Posterior cingulate gyrus (tissue), 11 donors: ENCODE measurements at places on chromosomes 1 and 21.

GRCh38 chr1:201172999-201173610 lies 17.5 kb upstream of the IGFN1 start:
- DNase-seq: no peak

DNA sequence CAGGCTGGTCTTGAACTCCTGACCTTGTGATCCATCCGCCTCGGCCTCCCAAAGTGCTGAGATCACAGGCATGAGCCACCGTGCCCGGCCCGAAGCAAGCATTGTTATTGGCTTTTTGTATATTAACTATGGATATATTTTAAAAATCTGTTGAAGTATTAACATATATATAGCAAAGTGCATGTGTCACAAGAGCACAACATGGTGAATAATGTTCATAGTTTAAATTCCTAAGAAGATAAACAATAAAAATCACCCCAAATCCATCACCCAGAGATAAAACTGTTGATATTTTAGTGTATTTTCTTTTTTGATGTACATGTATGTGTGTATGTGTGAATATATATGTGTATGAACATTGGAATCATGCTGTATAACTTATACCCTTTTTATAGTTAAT lies 9.1 kb upstream of the FOXE3 start:
- no peak for DNase-seq

DNA sequence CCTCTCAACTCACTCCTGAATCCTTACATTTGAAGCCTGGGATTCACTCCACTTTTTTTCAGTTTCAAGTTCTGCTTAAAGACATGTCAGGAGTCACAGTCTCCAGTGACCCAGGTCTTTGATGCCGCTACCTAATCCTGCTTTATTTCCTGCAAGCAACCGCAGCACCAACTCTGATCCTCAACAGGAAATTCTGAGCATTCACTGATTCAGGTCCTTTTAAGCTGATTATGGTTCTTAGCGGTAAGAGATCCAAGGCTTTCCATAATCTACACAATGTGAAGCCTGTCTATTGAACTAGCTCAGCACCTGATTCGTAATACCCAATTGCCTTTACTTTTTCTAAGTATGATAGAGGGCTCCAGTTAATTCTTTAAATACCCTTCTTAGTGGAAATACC lies 43.7 kb upstream of the PIGC start:
- no peak for DNase-seq

DNA sequence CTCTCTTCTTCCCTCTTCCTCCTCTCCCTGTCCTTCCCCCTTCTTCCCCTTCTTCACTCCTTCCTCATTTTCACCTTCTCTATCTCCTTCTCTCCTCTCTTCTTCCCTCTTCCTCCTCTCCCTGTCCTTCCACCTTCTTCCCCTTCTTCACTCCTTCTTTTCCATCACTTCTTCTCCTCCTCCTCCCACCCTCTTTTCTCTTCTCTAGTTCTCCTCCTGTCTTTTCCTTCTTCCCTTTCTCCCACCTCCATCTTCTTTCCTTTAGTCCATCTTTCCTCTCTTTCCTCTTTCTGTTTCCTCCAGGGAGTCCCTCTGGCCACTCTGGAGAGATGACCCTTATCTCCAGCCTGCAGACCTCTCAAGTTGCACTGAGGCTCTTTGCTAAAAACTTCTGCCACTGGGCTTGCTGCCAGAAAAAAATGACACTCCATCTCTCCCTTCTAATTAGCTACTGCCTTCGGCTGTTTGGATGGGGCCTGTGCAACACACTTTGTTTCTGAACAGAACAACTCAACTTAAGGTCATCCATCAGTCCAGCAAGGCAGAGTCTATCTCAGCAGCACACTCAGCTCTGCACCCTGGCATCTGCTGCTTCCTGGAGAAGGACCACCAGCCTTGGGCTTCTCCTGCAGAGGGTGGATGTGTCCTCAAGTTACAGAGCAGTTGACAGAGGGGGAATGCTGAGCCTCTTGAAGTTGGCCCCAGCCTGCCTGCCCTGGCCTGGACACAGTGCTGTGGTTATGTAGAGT lies 538.8 kb downstream of the MATN1 start:
- no peak for DNase-seq

GRCh38 chr1:221394011-221394544 lies 347.8 kb downstream of the DUSP10 start:
- DNase-seq: no peak

- DNase-seq: no peak
Observed at GRCh38 chr21:16589006-16589898, 859.5 kb downstream of the USP25 start.

DNA sequence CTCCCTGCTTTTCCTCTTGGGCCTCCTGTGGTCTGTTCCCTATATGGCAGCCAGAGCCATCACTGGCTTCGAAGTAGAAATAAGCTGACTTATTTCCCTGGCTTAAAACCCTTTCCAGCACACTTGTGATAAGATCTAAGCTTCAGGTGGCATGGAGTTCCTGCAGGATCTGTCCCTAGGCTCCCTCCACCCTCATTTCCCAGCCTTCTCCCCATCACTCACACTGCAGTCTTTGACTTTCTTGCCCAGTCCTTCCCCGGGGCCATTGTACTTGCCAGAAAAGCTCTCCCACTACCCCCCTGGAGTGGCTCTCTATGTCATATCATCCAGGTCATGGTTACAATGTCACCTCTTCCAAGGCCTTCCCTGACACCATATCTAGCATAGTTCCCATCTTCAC lies 55.8 kb downstream of the KCNJ6 start:
- DNase-seq: no peak

- peak; percentile 85 for DNase-seq
Observed at GRCh38 chr1:148334339-148335130, 148.6 kb downstream of the PPIAL4G start.

DNA sequence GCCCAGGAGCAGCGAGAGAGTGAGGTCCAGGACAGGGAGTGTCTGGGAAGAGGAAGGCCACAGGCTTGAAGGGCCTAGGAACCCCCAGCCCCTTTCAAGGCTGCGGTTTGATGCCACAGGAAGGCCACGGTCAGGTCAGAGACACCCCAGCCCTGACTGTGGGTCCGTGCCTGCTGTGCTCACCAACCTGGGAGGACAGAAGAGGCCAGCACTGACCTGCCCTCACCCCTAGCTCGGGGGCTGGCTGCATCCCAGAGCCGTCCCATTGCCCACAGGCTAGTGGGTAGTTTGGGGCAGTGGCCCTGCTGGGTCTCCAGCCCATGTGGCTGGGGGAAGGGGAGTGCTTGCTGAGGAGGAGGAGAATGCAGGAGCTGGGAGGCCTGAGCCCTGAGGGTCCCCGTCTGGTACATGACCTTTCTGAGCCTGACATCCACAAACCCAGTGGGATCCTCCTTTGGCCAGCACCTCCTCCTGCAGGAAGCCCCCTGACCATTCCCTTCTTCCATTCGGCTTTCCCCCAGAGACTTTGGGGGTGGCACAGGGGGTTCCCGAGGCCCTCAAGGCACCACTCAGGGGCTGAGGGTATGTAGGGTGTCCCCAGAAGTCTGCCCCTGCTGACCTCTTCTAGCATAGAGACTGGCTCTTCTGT lies 54.3 kb downstream of the WNT9A start:
- peak; percentile 62 for DNase-seq
